ENCODE measurements at places on chromosomes 16 and 17.

- DNase-seq: no peak
These were observed 9.2 kb downstream of the CTU2 start for GRCh38 chr16:88715312-88716190.

DNA sequence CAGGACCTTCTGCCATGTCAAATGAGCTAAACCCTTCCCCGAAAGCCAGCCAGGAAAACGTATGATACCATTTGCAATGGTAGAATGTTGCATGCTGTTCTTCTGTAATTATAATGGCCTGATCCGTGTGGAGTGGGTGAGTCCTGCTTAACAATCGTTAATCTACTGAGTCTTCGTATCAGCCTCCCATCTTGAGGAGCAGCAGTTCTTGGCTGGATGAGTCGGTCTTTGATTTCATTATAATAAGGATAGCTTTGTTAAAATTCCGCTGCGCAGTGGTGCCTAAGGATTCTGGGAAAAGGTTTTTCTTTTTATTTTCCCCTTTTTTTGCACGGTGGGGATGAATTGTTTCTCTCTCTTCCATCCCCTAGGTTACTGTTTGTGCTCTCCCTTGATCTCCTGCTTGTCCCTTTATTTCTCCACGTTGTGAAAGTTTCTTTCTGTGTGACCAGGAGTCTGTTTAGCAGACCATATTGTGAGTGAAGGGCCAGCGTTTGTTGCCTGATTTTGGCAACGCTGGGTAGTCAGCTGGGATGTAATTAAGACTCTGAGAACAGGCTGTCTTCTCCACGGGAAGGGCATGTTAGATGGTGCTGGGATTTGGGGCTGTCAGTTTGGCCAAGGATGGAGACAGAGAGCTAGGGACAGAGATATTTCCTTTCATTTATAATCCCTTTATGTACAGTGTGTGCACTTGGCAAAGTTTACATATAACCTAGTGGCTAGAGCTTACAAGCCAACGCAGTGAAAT lies 263.0 kb downstream of the FTO start:
- no peak for DNase-seq

GRCh38 chr16:84341528-84342295 lies 26.6 kb upstream of the ATP2C2 start:
- DNase-seq: no peak

- no peak for DNase-seq
These were observed 2.8 kb downstream of the SF3B3 start for GRCh38 chr16:70526403-70526802.

DNA sequence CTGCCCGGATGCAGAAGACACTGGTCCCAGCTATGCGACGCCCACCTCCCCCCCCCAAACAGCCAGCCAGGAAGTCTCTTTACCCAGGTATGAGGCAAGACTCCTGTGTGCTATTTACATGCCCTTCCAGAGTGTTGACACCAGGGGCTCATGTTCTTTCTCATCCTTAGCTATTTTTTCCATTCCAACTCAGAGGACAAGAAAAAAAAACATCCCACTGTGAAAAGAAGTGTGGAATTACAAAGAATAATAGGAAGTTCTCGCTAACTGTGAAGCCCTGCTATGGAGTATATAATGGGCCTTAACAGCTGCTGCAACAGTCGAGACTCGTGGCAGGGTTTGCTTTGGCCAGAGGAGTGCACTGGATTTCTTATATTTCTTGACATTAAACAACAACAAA lies 584.9 kb downstream of the CDH13 start:
- no peak for DNase-seq

GRCh38 chr16:79400462-79401149 lies 199.9 kb downstream of the MAF start:
- DNase-seq: no peak

GRCh38 chr17:1029196-1029921 lies 32.4 kb downstream of the TIMM22 start:
- no peak for DNase-seq

- DNase-seq: no peak
These were observed 71.6 kb downstream of the CDK5R1 start for GRCh38 chr17:32558326-32558955.

GRCh38 chr17:57971572-57971971 lies 16.4 kb upstream of the CUEDC1 start:
- no peak for DNase-seq

DNA sequence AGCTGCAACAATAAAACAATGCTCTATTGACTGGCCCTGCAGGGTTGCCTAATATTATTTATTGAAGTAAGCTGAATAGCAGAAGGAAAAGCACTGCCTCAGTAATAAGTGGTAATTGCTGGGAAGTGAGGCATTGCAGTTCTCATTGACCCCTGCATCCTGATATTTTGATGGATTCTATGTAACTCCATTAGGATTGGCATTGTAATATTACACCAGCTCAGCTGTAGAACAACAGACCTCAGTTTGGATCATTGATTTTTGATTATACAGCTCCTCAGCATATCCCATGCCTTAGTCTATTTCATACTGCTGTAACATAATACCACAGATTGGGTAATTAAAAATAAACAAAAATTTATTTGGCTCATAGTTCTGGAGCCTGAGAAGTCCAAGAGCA lies 650.6 kb upstream of the SALL1 start:
- no peak for DNase-seq

GRCh38 chr17:72340836-72341235 lies 220.0 kb downstream of the SOX9 start:
- no peak for DNase-seq

- DNase-seq: no peak
These were observed 216.1 kb upstream of the RPL38 start for GRCh38 chr17:73987395-73987794.

GRCh38 chr16:11586856-11587642 lies at the start of gene LITAF:
Gene LITAF, minus strand, starts transcription at chr16:11586919. Its CDS starts 30,189 bp downstream, at chr16:11556730.
- DNase-seq: peak; percentile 46

- no peak for DNase-seq
These were observed 281.7 kb downstream of the GRIN2A start for GRCh38 chr16:9900576-9900975.

GRCh38 chr17:56593086-56593645 lies 333 bp upstream of the NOG start:
- DNase-seq: no peak

GRCh38 chr16:84266451-84266850 lies 26.6 kb upstream of the KCNG4 start:
- peak; percentile 9 for DNase-seq

GRCh38 chr17:27540318-27541101 lies 84.3 kb downstream of the KSR1 start:
- no peak for DNase-seq

- DNase-seq: no peak
These were observed 1480.2 kb upstream of the GOT2 start for GRCh38 chr16:60214311-60214710.

DNA sequence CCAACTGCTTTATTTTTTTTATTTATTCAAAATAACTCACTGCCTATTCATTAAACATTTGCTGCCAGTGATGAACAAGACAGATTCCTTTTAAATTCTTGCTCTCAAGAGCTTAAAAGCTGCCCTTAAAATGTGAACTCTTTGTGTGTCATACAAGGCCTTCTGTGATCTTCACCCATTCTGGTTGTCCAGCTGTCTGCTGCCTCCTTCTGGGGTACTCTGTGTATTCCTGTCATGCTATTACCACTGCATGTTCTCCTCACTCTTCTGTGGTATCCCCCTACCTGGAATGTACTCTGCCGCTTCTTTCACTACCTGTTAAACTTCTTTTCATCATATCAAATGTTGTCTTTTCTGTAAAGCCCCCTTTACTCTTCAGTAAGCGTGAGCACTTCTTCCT lies 165.8 kb downstream of the CHD9 start:
- peak; percentile 7 for DNase-seq

- peak; percentile 84 for DNase-seq
These were observed at the start of gene PHOSPHO1 for GRCh38 chr17:49230636-49231562. Gene PHOSPHO1, minus strand, starts transcription at chr17:49230787. Its CDS starts 4,096 bp downstream, at chr17:49226691.

DNA sequence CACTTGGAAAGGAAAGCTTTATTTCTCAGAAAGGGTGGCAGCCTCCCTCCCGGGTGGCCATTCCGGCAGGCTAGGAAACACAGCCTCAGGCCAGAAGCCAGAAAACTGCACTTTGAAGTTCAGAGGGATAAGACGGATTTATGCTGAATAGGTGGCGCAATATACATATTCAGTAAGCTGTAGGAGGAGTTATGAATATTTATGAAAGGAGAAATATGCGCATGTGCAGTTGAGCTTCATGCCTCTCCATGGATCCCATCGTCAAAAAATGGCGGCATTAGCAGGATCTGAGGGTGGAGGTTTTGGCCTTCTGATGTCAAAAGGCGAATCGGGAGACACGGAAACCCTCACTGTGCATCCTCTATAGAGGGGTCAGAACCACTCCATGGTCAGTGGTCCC lies 82.3 kb downstream of the KATNIP start:
- no peak for DNase-seq

DNA sequence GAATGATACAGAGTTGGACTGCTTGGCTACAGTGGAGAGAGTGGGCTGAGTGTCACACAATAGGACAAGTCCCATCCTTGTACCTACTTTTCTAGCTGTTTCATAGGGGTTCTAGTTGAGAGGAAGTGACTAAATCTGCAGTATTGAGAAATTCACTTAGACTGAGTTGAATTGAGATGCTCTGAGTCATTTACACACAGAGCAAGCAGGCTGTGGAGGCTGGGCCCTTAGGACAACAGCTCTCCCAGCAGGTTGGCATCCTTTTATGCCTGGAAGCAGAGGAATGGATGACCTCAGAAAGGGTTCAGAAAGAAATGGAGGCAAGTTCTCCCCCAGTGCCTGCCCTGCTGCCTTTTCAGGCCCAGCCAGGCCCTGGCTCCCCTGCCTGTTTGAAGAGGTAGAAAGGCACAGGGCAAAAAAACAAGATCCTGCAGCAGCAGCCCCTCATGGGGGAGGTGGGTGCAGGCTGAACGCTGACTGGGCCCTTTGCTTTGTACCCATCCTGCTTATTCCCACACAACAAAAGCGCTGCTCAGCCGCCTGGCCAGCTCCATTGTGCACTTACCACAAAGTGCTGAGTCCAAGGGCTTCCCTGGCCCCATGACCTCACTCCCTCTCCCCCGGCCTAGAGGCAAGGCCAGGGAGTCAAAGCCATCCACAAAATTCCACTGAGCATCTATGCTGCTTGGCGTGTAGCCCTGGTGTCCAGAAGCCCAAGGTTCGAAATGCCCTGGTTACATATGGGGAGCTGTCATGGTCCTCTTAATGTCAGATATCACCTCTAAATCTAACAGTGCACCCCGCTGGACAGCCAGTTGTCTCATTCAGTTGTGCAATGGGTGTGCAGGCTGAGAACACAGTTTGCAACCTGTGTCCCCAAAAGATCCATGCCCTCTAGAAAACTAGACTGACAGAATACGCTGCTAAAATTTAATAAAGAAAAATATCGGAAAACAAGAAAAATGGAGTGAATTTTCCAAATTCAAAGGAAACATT lies 5.4 kb upstream of the CRYBA1 start:
- no peak for DNase-seq

GRCh38 chr16:79411805-79412204 lies 188.7 kb downstream of the MAF start:
- no peak for DNase-seq

DNA sequence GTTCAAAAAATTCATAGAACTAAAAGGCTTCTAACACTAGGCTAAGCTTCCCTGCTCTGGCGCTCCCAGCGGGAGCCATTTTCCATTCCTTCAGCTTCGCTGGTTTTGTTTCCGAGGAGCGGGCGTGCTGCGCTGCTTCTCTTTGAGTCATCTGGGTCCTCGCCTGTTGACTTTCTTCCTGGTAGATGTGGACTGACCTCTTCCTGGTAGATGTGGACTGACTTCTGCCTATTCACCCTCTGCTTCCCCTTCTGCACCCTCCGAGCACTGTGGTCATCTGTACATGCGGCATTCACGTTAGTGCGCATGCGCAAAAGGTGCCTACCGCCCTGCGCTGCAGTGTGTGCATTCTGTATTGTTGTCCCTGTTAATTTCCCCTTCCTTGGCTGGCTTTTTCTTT lies 40.8 kb upstream of the SEC14L1 start:
- peak; percentile 24 for DNase-seq

DNA sequence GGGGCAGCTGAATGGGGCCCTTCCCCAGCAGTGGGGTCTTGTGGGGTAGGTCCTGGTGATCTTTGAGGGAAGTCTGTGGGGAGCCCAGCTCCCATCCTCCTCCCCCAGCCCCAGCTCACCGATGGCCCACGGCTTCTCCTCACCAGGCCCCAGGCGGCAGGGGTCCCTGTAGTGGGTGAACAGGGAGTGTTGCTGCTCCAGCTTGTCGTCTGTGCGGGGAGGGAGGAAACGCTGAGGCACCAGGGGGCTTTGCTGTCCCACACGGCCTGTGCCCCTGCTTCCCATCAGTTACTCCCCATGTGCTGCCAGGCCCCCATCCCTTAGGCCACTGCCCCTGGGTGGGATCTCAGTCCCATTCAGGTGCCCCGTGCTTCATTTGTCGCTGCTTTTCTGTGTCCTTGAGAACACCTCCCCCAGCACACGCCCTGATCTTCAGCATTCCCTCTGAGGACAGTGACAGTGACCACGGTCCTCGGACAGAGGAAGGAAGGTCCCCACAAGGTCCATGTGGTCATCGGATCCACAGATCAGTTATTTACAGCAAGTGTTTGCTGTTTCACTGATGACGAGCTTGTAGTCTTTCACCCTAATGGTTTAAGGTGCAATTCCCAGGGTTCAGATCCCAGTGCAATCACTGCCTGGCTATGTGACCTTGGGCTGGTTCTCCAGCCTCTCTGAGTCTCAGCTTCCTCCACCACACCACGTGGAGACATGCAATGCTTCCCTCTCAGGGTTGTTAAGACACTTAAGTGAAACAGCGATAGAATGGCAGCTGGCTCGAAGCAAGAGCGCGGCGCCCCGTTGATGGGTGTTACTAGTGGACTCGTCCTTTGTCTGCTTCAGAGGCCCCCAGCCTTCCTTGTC lies 53.1 kb downstream of the PRMT7 start:
- DNase-seq: no peak

- no peak for DNase-seq
These were observed 28.7 kb downstream of the CACNA1G start for GRCh38 chr17:50589095-50589705.

GRCh38 chr16:67447508-67448076 lies 16.7 kb downstream of the HSD11B2 start:
- DNase-seq: peak; percentile 50

DNA sequence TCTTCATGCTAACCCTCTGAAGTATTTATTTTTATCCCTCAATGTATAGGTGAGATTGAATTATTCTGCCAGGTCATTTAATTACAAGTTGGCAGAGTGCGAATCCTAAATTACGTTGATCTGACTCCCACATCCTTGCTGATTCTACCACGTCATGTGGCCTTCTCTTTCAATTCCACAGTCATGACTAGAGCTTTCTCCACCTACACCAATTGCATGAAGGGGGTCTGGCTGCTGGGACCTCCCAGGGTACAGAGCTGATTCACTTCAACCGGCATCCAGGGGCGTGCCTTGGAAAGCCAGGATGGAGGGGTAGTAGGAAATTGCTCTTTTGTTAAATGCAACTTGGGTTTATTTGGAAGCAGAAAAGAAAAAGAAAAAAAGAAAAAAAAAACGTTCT lies 41.1 kb upstream of the CDH13 start:
- DNase-seq: no peak

GRCh38 chr16:14371778-14372431 lies 258.2 kb downstream of the PARN start:
- DNase-seq: no peak

DNA sequence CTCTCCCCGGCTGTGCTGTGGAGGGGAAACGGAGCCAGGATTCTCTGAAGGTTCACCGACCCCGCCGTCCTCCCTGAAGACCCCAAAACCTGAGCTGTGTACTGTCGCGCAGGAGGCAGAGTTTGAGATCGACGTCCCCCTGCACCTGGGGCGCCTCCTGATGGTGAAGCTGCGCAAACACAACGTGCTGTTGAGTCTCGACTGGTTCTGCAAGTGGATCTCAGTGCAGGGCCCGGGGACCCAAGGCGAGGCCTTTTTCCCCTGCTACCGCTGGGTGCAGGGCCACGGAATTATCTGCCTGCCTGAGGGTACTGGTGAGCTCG lies 62.6 kb upstream of the TEKT1 start:
- DNase-seq: peak; percentile 12
